Aortic smooth muscle cell (primary cell): ENCODE measurements at places on chromosomes 4 and X. TPM values are rescaled to one million over a fixed set of nuclear protein-coding genes. Genes with fewer than 3 reads are reported as not detected.

Gene LONRF3
- 0.62 and 1.3 TPM in 2 replicates for total RNA-seq

Gene ZFX
- total RNA-seq = 33.7 and 38.4 TPM in 2 replicates

Gene CNKSR2
- total RNA-seq = 1.5 and 2.9 TPM in 2 replicates

Gene BEND4
- total RNA-seq = not detected in 2 replicates

Gene PDE5A
- 58.8 and 146 TPM in 2 replicates for total RNA-seq

Gene GNRHR
- not detected in 2 replicates for total RNA-seq

Gene REST
- total RNA-seq = 27.7 and 31.3 TPM in 2 replicates

Gene RAB33A
- 0.53 and 0.93 TPM in 2 replicates for total RNA-seq

Gene GLRA3
- total RNA-seq = under 0.01 and 0.13 TPM in 2 replicates
